ENCODE measurements at places on chromosomes 7 and 10. TPM values are rescaled to one million over a fixed set of nuclear protein-coding genes. Genes with fewer than 3 reads are reported as not detected.

The PLAC9 gene
- not detected for total RNA-seq

DNA sequence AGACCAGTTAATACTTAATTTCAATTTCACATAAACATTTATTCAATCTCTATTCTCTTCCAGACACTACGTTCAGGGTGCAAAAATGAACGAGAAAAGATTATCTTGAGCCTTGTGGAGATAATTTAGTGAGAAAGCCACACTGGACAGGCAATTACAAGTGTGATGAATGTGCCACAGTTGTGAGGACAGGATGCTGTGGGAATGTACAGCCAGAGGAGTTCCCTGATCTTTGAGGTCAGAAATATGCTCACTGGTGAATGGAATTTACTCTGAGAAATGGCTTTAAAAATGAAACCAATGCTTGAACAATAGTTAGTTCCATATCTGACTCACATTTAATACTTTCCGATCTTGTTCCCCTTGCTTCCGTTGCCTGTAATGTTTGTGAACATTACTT, 864.8 kb downstream of the GATA3 start:
- DNase-seq = no peak

DNA sequence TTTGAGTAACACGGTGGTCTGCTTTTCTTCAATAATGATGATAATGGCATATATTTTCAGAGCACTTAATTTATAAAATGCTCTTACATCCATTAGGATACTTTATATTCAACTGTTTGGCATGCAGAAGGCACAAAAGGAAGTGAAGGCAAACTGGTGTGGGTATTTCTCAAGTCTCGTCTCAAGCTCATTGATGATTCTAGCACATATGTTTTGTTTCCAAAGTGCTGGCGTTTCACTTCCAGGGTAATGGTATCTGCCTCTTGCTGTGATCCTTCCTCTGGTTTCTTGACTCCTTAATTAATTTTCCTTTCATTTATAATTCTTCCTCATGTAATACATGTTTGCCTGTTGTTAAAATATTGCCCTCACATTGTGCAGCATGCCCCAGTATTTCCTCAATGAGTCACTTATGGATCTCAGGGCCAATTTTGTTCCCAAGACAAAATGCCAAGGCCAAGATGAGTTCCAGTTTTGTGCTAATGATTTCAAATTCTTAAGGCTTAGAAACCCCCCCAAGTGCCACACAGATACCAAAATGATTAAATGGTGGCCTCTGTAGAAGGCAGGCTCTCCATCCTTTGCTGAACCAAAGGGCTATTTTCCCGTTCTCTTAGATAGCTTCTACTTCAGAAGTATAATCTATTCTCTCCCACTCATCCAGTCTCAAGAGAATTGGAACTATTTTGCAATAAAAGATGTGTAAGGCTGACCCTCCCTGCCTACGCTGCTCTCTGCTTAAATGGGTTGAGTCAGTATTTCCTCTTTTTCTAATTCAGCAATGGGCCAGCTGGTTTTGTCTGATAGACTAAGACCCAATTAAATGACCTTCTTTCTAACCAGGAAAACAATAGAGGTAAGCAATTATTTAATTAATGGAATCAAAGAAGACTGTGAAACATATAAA, 171.2 kb downstream of the ZNF365 start:
- DNase-seq = no peak

DNA sequence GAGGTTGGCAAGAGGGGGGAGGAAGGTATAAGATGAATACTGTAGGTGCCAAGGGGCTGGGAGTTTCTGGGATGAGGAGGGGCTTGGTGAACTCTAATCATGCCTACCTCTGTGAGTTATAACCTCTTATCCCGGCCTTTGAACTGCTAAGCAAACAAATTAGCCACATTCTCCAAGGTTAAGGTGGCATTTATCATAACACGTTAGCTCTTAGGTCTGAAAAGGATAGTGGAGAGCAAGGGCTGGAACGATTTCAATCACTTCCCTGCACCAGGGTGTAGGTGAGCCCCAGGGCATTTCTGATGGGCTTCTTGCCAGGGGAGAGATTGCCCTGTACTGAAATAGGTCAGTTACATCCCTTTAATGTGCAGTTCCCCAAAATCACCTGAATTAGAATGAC, 28.6 kb upstream of the DMBT1 start:
- DNase-seq = no peak
